ENCODE measurements at places on chromosomes 4 and X.

- DNase-seq, result no peak
These were observed 33.3 kb upstream of the SLC2A9 start for GRCh38 chr4:10054571-10055041.

GRCh38 chr4:41751449-41752061, 3.0 kb upstream of the PHOX2B start:
- no peak for DNase-seq

DNA sequence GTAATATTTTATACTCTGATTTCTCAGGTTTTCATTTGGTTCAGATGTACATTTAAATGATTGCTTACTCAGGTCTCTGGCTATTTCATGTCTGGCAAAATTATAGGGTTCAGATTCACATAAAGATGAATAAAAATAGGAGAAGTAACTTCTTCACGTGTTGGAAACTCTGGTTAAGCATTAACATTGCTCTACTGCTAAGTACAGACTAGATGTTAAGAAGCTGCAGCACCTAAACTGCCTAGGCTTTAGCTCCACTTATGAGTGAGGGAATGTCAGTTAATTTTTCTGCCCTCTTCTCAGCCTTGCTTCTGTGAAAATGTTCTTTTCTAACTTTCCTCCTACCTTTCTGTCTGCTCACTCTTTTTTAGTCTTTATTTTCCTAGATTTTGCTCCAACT, 361.2 kb downstream of the ARAP2 start:
- no peak for DNase-seq

DNA sequence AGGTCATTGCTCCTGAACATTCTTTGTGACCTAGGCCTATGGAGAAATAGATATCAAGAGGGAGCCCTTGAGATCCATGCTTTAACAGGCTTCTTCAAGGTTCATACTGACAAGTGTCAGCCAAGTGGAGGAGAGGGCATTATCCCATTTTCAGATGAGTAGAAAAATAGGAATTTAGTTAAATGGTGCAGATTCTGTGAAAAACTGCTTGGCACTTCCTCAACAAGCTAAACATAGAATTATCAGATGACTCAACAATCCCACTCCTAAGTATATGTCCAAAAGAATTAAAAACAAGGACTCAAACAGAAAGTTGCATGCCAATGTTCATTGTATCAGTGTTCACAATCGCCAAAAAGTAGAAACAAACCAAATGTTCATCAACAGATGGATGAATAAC, 43.8 kb upstream of the KCNIP4 start:
- DNase-seq, result no peak

DNA sequence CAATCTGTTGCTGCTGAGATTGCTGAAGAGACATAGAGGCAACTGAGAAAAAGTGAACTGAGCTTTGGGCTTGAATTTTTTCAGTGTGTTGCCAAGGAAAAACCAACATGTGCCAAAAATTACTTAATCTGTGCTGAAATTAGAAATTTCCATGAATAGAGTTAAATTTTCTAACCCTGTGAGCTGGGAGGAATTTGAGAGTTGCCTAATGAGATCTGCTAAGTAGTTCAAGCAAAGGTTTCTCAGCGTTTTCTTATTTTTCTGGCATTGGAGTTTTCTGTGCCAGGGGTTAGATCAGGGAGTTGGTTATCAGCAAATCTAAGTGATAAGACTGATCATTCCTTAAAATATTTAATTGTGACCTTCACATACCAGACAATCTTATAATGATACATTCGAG, 457.5 kb upstream of the GNPDA2 start:
- no peak for DNase-seq

GRCh38 chr4:138097912-138098600, 144.1 kb downstream of the SLC7A11 start:
- no peak for DNase-seq

DNA sequence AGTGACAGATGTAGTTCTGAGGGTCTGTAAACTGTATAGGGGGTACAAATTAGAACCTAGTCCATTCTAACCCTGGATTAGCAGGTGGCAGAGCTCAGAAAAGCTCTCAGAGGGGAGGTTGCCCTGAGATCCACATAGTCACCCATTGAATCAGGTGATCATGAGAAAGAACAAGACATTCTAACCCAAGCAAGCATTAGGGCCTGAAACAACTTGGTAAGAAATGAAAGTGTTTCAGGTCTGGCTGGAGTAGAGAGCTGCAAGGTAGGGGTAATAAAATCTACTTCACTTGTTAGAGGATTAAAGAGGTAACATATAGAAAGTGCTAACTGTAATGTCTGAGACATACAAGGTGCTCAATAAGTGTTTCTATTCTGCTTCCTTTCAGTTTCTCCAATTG, 8.8 kb upstream of the BMP2K start:
- DNase-seq, result peak; percentile 70

DNA sequence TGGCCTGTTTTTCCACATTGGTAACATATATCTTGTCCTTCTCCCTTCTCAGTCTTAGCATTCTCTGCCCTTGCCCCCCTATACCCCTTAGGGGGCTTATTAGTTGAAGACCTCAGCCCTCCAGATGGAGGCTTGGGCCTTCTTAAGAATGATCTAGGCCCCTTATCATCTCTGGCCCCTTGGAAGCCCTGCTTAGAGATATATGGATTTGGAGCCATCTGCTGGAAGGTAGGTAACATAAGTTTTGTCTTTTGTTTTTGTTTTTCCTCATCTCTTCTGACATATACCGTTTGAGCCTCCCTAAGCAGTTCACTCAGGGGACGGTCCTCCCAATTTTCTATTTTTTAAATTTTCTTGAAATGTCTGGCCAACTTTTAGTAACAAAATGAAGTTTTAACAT, 48.3 kb upstream of the NAP1L2 start:
- DNase-seq, result peak; percentile 0

DNA sequence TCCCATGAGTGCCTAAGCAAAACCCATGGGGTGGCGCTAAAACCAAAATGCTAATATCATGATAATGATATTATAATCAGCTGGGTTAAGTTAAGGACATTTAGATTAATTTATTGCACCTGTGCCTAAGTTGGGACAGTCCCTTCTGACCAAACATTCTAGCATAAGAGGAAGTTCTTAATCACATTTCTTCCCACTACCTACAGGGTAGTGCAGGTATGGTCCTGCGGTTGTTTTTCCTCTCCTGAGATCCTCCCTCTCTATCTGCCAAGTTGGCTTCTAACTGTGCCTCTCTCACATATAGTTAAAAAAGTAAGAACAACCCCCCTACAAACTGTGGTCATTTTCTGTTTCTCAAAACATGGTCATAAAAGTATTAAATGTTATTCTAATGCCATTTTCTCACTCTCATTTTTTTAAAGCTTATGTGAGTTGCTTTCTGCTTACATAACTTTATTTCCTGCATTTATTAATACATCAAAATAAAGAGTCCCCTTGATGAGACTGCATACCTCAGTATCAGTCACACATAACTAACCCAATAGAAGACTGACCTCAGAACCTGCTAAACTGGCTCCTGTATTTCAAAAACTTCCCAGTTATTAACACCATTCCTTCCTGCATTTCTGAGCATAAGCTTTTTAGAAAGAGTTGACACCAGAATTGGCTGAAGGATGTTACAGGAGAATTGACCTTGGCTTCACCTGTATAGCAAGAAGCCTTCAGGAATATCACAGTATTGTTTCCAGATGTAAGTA, 1332.5 kb downstream of the FSTL5 start:
- no peak for DNase-seq

- no peak for DNase-seq
These were observed 15.6 kb upstream of the CLDN24 start for GRCh38 chr4:183337833-183338232.

GRCh38 chr4:37673538-37674192, 12.5 kb downstream of the RELL1 start:
- no peak for DNase-seq

DNA sequence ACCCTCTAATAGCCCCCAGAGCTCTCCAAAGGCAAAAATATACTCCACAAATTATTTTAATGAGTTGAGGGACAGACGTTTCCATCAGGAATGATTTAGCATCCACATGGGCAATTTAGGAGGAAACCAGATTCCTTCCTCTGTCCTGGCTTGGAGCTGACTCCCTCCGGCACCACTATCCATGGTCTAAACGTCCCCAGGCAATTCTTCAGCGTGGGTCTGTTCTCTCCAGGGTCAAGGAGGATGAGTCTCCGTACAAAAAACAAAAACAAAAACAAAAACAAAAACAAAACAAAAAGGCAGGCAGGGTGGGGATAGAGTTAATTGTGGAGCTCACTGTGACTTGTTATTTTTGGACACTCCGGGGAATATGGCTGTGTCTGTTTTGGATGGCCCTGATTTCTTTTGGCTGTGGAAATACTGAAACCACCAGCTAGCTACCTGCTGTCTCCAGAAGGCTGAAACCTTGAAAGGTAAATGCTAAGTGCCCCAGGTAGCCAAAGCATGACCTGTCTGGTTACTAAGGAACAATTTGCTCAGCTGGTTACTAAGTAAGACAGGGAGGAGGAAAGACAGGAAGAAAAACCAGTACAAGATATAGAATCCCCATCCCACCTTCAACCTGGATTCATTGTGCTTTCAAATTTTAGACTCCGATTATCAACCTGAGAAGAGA, 419.1 kb upstream of the LCORL start:
- no peak for DNase-seq

DNA sequence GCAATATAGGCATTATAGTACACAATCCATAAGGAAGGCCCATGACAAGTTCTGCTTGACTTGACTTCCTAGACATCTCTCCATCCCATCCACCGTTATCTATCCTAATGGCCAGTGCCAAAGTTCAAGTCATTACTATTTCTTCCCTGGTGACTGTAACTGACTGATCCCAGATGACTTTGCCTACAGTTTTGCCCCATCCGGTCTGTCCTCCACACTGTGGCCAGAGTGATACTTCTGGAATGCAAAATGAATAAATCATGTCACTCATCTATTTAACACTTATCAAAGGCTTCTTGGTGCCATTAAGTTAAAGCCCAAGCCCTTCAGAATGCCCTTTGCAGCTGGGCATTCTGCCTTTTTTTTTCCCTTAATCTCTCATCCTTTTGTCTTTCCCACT, 130.8 kb downstream of the PPARGC1A start:
- no peak for DNase-seq

Measured in GM12865 (cell line).